ENCODE measurements at places on chromosomes 6 and 20. TPM values are rescaled to one million over a fixed set of nuclear protein-coding genes. Genes with fewer than 3 reads are reported as not detected.

GRCh38 chr6:45722876-45723275 is 292.8 kb downstream of the CLIC5 start:
- no peak for DNase-seq

- DNase-seq = no peak
Observed at GRCh38 chr20:47705497-47705856, 79.8 kb downstream of the SULF2 start.

- DNase-seq = no peak
Observed at GRCh38 chr6:104940238-104940892, 16.5 kb upstream of the LIN28B start.

TSBP1 gene
- not detected for polyA plus RNA-seq

VGLL2 gene
- not detected for polyA plus RNA-seq

PGC gene
- polyA plus RNA-seq = 6.8 TPM

Data from right lung (tissue), 10 donors.